A673 (cell line): ENCODE measurements at places on chromosomes 1 and 21. TPM values are rescaled to one million over a fixed set of nuclear protein-coding genes. Genes with fewer than 3 reads are reported as not detected.

CAPN8 gene
- total RNA-seq, result not detected in 2 replicates

DNA sequence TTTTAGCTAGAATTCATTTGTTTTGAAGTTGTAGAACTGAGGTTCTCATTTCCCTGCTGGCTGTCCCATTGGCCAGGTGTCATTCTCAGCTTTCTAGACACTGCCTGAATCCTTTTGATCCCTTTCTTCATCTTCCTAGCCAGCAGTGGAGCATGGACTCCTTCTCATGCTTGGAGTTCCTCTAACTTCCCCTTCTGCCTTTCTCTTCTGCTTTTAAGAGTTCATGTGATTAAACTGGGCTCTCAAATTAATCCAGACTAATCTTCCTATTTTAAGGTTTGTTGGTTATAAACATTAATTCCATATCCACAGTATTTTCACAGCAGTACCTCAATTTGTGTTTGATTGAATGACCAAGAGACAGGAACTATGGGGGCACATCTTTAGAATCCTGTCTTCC is 52.3 kb downstream of the ADAMTS5 start:
- H3K36me3 ChIP-seq, result no peaks in the 10 kb centered on the region
- no peaks in the 10 kb centered on the region for H3K27me3 ChIP-seq
- H3K27ac ChIP-seq, result no peak overlapping the region
- no peak overlapping the region for H3K4me3 ChIP-seq
- DNase-seq, result no peak
- H3K4me1 ChIP-seq, result no peaks in the 10 kb centered on the region

GRCh38 chr1:19013826-19014548 is 57.5 kb upstream of the IFFO2 start:
- H3K4me1 ChIP-seq, result peaks cover 20% of the 10 kb centered on the region
- H3K4me3 ChIP-seq, result no peak overlapping the region
- H3K27ac ChIP-seq, result no peak overlapping the region
- H3K27me3 ChIP-seq, result no peaks in the 10 kb centered on the region

GRCh38 chr1:210250665-210250997 is 18.0 kb downstream of the SERTAD4 start:
- no peaks in the 10 kb centered on the region for H3K27me3 ChIP-seq
- H3K36me3 ChIP-seq, result no peaks in the 10 kb centered on the region

DNA sequence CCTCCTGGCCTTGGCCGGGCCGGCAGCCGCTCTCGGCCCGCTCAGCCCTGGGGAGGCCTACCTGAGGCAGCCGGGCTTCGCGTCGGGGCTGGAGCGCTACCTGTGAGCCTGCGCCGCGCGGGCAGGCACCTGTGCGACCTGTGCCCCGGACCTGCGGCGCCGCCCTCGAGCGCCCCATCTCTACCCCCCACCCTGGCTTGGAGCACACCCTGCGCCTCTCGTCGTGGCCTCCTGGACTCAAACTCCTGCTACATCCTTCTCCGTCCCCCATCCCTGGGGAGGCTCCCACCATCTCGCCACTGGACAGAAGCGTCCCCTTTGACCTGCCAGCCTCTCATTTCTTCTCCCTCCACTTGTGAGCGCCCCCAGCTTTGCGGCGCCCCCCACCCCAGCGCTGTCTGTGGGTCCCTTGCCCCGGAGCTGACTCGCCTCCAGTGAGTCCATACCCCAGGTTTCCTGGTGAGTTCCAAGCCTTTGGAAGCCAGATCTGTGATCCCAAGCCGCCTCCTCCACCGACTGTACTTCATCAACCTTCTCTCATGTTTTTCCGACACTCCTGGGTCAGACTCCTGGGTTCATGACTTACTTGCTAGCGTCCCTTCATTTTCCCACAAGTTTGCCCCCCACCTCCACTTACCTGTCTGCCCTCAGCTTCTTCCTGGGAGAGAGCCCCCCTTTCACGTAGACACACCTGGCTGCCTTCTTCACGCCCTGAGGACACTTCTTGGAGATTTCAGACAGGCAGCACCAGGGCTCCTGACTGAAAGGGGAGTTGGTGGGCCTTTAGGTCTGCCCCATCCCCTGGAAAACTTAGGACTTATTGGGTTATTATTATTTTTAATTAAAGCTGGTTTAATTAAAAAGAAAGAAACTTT is 1.3 kb downstream of the FOXE3 start:
- H3K4me1 ChIP-seq, result no peaks in the 10 kb centered on the region
- peaks cover 72% of the 10 kb centered on the region for H3K27me3 ChIP-seq
- H3K36me3 ChIP-seq, result no peaks in the 10 kb centered on the region
- no peak overlapping the region for H3K4me3 ChIP-seq
- no peak overlapping the region for H3K27ac ChIP-seq

DNA sequence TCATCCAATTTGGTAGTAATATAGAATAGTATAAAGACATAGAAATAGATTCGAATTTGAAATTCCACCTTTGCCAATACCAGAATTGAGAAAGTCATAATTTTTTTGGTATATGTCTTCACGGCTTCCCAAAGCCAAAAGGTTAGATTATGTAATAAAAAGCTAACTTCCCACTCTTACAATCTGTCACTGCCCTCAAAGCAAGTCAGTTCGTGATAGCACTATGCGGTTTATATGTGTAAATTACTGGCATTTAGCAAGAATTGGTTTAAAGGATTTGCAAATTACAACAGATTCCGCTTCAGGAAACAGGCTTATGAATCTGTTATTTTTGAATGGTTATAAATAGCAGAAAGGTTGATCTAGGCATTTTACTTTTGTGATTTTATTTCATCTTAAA is 679.4 kb upstream of the ADGRL2 start:
- H3K4me1 ChIP-seq, result peaks cover 41% of the 10 kb centered on the region
- H3K36me3 ChIP-seq, result no peaks in the 10 kb centered on the region
- DNase-seq, result peak; percentile 42
- no peak overlapping the region for H3K27ac ChIP-seq
- H3K4me3 ChIP-seq, result no peak overlapping the region
- no peaks in the 10 kb centered on the region for H3K27me3 ChIP-seq

- no peak overlapping the region for H3K4me3 ChIP-seq
- H3K36me3 ChIP-seq, result no peaks in the 10 kb centered on the region
- no peaks in the 10 kb centered on the region for H3K4me1 ChIP-seq
- H3K27ac ChIP-seq, result no peak overlapping the region
- DNase-seq, result no peak
Measured at GRCh38 chr21:41338455-41338854, 21.9 kb downstream of the FAM3B start.

DNA sequence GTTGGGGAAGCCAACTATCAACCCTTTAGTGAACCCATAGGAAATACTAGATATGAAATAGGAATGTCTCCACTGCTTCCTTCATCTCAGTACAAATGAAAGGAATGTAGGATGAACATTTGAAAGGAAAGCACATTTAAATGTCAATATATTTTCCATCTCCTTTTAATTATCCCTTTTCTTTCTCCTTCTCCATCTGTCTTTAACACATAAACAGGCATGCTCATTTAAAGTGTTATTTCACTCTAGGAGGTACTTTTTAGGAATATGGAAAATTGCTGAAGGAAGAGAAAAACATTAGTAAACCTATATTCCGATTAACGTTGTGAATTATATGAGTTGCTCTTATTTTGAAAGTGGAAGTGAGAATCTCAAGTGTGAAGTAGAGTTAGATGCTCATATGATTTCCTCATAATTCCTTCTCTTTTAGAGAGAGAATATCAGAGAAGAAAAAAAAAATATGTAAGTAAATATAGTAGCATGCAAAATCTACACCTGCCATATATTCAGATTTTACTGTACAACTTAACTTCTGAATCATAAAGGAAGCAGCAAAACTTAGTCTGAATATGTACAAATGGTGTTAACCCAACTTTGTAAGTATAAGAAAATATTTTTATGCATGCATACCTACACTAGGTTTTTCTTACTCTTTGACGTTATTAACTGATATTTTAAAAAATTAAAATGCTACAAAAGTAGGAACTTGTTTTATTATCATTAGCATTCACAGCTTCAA is 406.9 kb upstream of the B3GALT2 start:
- no peak overlapping the region for H3K4me3 ChIP-seq
- H3K36me3 ChIP-seq, result no peaks in the 10 kb centered on the region
- DNase-seq, result no peak
- no peaks in the 10 kb centered on the region for H3K4me1 ChIP-seq
